ENCODE measurements at places on chromosomes 16 and 17.

GRCh38 chr17:82231312-82231561 is 2.4 kb downstream of the SLC16A3 start:
- DNase-seq: no peak

DNA sequence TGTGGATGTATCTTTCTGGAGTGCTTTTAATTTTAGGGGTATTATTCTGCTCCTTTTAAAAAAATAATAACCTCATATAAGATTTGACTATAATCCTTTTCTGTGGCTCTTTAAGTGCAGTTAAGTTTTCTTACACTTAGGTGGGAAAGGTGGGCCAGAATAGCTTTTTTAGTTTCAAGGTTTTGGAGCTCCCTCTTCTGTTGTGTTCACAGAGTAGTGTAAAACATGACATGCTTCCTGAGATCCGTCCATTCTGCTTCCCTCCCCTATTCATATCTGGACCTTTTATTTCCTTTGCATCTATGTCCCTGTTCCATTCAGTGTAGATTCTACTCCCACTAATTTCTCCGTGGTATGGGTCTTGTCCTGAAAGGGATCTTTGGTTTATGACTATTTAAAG is 12.8 kb downstream of the LRRC36 start:
- DNase-seq: peak; percentile 33

- DNase-seq: no peak
Observed at GRCh38 chr16:76276745-76277438, at the start of gene CNTNAP4. Gene CNTNAP4, plus strand, starts transcription at chr16:76277401. Its CDS starts 262 bp downstream, at chr16:76277663.

GRCh38 chr16:87043231-87044031 is 273.8 kb downstream of the C16orf95 start:
- DNase-seq: no peak

GRCh38 chr17:4301066-4301465 is 37.3 kb upstream of the ANKFY1 start:
- no peak for DNase-seq

DNA sequence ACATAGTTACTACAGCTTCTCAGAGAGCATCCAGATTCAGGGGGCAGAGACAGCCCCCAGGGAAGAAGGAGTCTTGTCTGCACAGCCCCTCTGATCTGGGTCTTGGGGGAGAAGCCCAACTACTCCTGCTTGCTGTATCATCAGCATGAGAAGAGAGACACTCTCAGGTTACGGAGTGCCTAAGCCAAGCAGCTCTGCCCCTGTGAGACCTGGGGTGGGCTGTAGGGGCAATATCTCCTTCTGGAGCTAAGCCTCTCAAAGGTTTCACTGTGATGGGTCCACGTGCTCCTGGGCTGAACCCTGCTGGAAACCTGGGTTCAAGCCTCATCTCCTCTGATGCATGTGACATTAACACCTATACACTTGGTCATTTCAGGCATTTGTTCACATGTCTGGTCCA is 123.2 kb downstream of the CPPED1 start:
- DNase-seq: no peak

- DNase-seq: no peak
Observed at GRCh38 chr17:64747938-64748540, 85.9 kb upstream of the SMURF2 start.

GRCh38 chr16:57732714-57733113 is 2.9 kb upstream of the KATNB1 start:
- DNase-seq: no peak

DNA sequence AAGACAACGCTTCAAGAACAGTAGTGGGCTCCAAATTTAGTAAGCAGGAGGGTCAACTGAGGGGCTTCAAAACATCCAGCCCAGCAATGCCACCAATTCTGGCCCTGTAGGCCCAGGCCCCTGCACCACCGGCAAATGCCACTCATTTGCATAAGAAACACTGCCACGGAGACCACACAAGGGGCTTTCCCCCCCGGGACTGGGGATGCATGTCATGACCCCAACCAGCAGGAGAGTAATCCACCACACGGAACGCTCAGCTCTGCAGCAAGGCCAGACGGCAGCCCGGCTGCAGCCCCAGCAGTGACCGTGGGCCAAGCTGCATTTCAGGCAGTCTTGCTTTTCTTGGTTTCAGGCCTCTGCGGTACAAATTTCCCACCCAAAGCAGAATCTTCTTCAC is 14.1 kb downstream of the TMEM11 start:
- no peak for DNase-seq

GRCh38 chr17:82200743-82201497 is 11.7 kb downstream of the CCDC57 start:
- no peak for DNase-seq

All from NB4 (cell line).